Cardiac septum (tissue), 1 donor: ENCODE measurements at places on chromosomes 4 and X. TPM values are rescaled to one million over a fixed set of nuclear protein-coding genes. Genes with fewer than 3 reads are reported as not detected.

DNA sequence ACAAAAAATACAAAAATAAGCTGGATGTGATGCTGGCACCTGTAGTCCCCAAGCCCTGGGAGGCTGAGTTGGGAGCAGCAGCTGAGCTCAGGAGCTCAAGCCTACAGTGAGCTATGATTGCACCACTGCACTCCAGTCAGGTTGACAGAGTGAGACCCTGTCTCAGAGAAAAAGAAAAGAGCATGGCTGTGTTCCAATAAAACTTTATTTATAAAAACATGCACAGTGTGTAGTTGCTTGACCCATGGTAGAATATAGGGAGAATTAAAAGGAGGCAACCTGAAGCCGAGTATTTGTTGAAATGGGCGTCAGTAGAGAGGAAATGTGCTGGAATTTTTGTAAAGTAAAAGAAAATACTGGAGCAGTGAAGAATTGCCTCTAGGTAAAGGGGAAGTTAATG lies 27.0 kb downstream of the GYG2 start:
- no peak for DNase-seq

The RAB41 gene
- not detected for total RNA-seq

DNA sequence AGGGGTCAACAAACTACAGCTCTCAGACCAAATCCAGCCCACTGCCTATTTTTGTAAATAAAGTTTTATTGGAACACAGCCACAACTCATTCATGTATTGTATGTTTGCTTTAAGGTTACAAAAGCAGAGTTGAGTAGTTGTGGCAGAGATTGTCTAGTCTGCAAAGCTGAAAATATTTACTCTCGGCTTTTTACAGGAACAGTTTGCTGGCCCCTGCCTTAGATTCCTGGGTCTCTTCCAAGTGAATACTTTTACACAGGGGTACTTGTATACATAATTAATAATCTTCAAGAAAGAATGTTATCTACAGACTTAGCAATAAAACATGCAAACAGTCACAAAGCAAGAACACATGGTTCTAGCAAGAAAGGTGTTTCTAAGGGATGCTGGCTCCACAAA lies 154.2 kb downstream of the AMELX start:
- no peak for DNase-seq

GRCh38 chrX:19990151-19990555 lies 708 bp downstream of the BCLAF3 start:
- no peak for DNase-seq

GRCh38 chrX:150196285-150196684 lies 166.8 kb upstream of the MAMLD1 start:
- DNase-seq, result no peak

The HPSE gene
- 0.97 TPM for total RNA-seq

The UGT2A3 gene
- total RNA-seq, result not detected

GRCh38 chrX:102126863-102127262 lies 1.4 kb downstream of the TCEAL2 start:
- no peak for DNase-seq
